ENCODE measurements at places on chromosomes 2 and 18.

GRCh38 chr2:19651466-19651865 lies 250.3 kb downstream of the TTC32 start:
- no peak for DNase-seq

- DNase-seq, result no peak
These were observed 6.8 kb downstream of the LBH start for GRCh38 chr2:30237966-30238800.

DNA sequence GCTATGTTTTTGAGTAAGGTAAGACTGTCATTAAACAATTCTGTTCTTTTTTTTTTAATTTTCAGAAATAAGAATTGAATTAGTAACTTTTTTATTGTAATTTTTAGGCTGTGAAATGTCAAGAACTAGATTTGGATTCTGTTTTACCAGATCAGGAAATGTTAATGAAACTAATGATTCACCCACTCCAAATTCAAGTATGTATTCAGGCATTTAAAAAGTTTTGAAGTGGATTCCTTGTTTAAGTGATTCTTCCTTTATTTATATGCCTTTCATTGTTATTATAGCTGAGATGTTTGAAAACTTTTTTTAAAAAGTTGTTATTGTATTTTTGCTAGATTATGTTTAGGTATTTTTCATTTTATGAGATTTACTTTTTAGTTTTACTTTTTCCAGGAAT lies 96.7 kb downstream of the UBR3 start:
- no peak for DNase-seq

GRCh38 chr2:75100011-75100800 lies 99.1 kb downstream of the TACR1 start:
- no peak for DNase-seq

GRCh38 chr2:111122631-111123421 lies 2.1 kb downstream of the BCL2L11 start:
- no peak for DNase-seq

GRCh38 chr2:102686479-102687439 lies 67.4 kb downstream of the SLC9A2 start:
- no peak for DNase-seq
